ENCODE measurements at places on chromosomes 16 and 17.

GRCh38 chr17:72599891-72600290 is 479.1 kb downstream of the SOX9 start:
- no peak for DNase-seq

DNA sequence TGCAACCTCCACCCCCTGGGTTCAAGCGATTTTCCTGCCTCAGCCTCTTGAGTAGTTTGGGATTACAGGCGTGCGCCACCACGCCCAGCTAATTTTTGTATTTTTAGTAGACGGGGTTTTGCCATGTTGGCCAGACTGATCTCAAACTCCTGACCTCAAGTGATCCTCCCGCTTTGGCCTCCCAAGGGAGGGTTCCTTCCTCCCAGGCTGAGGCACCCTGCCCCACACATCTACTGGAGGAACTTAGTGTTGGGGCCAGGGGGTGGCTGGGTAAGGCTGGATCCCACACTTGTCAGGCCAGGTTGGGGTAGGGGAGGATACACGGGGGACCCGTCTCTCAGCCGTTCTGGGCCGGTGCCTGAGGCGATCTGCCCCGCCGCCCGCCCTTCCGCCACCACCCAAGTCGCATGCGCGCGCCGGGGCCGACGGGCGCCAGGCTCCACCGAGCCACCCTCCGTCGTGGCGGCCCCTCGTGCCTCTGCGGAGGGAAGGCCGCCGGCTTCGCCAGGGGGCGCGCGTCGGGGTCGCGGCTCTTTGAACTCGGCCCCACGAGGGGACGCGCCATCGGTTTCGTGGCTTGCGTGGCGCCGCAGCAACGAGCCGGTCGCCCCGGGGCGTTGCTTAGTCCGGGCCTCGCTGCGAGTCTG is 15.9 kb downstream of the GRB7 start:
- DNase-seq = peak; percentile 73

DNA sequence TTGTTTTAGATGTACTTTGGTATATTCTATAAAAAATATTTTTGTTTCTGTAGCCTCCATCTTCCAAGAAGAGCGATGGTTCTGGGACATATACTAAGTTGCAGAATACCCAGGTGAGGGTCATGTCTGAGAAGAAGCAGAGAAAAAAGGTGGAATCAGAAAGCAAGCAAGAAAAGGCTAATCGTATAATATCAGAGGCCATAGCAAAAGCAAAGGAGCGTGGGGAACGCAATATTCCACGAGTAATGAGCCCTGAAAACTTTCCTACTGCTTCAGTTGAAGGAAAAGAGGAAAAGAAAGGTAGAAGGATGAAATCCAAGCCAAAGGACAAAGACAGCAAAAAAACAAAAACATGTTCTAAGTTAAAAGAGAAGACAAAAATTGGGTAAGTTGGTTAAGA is 154.6 kb downstream of the CHD9 start:
- no peak for DNase-seq

GRCh38 chr16:55730115-55730514 is 74.3 kb downstream of the SLC6A2 start:
- no peak for DNase-seq

DNA sequence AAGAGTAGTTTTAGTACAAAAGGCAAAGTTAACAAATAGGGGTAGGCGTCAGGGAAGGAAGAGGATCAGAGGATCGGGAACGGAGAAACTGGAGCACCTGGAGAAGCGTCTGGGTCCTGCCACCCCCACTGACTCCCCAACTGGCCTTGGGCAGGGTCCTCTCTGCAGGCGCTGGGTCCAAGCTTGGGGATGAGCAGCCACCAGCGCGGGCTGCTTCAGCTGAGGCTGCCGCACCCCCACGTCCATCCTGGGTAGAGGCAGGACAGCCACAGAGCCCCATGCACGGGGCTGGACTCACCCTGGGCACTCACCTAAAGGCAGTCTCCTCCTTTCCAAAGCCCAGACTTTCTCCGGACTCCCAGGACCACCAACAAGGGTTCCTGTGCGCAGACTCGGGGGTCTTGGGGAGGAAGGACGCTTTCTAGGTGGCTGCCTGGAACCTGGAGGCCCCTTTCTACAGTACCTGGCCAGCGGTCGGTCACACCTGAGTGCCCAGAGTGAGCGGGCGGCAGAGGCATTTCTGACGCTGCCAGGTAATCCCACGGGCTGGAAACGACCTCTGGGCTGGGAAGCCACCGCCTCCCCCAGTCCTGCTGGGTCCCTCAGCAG is 1.1 kb downstream of the HS3ST6 start:
- DNase-seq = no peak

DNA sequence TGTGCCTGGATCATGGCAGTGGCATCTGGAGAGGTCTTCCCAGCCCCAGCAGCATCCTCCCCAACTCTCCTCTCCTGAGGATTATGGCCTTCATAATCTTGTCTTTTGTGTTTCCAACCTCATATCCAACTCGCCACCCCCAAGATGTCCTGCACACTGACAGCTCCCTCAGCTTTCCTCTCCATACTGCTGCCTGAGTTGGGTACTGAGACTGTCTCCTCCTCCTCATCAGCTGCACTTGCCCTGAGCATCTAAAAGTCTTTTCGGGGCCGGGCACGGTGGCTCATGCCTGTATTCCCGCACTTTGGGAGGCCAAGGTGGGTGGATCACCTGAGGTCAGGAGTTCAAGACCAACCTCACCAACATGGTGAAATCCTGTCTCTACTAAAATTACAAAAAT is 2.0 kb downstream of the CD300LB start:
- no peak for DNase-seq

DNA sequence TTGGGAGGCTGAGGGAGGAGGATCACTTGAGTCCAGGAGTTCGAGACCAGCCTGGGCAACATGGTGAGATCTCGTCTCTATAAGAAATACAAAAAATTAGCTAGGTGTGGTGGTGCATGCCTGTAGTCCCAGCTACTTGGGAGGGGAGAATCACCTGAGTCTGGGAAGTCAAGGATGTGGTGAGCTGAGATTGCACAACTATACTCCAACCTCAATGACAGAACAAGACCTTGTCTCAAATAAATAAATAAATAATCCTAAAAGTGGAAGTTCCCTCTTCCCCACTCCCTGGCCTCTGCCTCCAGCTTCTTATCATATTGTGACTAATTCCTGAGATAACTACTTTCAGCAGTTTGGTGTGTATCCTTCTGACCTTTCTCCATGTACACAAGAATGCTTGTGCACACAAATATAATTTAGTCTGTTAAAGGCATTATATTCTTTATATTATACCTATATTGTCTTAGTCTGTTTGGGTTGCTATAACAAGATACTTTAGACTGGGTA is 23.5 kb upstream of the DNAJA2 start:
- DNase-seq = no peak

GRCh38 chr17:70555723-70556122 is 386.4 kb downstream of the KCNJ2 start:
- no peak for DNase-seq

DNA sequence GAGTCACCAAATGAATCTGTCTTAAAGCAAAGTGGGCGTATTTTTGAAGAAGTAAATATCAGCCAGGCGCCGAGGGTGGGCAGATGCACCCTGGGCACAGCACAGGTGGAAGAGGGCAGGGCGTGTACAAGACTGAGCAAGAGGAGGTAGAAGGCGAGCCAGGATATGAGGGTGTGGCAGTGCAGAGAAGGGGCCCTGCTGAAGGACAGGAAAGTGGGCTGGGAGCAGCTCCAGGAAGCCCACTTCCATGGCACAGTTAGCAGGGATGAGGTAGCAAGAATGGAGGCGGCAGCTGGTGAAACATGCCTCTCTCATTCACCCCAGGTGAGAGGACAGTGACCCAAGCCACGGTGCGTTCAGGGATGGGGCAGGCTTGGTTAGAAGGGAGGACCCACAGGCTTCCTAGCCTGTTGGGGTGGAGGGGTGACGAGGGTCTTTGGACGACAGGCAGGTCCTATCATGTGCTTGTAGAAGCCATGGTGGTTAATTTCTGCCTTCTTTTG is 149.3 kb downstream of the CLEC16A start:
- no peak for DNase-seq

GRCh38 chr16:85145734-85146531 is 33.7 kb upstream of the CIBAR2 start:
- no peak for DNase-seq

- DNase-seq = no peak
Measured at GRCh38 chr17:19497624-19498023, 36.0 kb upstream of the SLC47A1 start.

- DNase-seq = no peak
Measured at GRCh38 chr17:38508570-38508950, 80.3 kb downstream of the ARHGAP23 start.

- DNase-seq = no peak
Measured at GRCh38 chr17:81693509-81694210, 9.5 kb upstream of the MRPL12 start.

- DNase-seq = no peak
Measured at GRCh38 chr16:87832741-87833502, 36.4 kb downstream of the SLC7A5 start.

- no peak for DNase-seq
Measured at GRCh38 chr17:49576917-49577649, 1.4 kb downstream of the NXPH3 start.

DNA sequence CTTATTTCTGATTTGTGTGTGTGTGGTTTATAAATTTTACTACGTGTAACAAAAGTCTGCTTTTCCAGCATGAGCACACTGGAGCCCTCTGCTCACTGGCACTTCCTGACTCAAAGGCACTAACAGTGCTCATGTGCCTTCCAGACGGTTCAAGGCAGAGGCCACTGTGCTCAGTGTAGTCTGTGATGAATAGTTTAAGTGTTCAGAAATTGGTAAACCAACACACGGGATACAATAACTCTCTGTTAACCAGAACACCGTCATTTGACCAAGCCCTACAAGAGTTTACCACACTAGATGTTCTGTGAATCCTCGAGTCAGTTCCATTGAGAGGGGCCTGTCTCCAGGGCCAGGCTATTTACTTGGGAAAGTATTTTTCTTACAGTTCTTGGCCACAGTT is 191.9 kb downstream of the MRTFB start:
- DNase-seq = no peak

DNA sequence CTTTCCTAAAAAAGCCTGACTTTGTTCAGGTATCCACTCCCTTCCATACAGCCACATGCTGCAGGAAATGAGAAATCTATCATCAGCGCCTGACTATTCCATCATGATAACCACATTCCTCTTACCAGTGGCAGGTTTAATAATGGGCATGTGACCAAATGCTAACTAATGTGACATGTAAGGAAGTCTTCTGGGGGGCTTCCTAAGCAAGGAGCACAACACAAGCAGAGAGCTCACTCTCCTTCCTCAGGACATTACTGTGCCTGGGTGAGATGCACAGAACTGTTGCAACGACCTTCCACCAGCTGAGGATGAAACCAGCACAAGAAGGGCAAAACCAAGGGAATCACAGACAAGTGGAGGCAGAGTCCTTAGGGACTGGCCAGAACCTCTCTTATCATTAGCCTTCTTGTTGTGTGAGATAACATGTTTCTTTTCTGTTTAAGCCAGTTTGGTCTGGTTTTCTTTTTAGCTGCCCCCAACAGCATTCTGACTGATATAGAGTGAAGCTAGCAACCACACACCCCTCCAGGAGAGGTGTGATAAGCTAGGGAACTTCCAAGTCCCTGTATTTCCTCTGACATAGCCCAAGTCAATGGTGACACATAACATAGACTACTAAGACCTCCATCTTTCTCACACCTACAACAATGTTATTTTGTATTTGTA is 16.9 kb downstream of the MYO1D start:
- DNase-seq = no peak

DNA sequence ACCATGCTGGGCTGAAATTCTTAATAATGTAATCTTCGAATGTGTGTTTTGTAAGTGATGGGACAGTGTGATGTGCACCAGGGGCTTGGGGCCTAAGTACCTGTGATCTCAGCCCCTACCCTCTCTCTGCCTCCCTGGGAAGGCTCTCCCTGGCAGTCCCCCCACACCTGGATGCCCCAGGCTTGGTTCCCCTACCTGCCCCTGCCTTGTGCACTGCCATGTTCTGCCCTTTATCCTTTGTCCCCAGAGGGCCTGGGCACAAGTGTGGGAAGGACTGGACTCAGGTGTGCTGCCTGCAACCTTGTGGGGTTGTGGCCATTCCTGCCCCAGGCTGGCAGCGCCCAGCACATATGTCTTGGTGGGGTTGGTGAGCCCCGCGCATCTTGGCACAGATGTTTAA is 55.4 kb upstream of the CREBBP start:
- DNase-seq = no peak

- DNase-seq = no peak
Measured at GRCh38 chr16:70638814-70639792, 7.3 kb upstream of the IL34 start.

- DNase-seq = no peak
Measured at GRCh38 chr17:46163316-46163715, 29.9 kb downstream of the KANSL1 start.

- peak; percentile 59 for DNase-seq
Measured at GRCh38 chr17:32998111-32998886, 6.7 kb downstream of the SPACA3 start.

- DNase-seq = no peak
Measured at GRCh38 chr16:65413861-65414260, 292.0 kb upstream of the CDH11 start.

DNA sequence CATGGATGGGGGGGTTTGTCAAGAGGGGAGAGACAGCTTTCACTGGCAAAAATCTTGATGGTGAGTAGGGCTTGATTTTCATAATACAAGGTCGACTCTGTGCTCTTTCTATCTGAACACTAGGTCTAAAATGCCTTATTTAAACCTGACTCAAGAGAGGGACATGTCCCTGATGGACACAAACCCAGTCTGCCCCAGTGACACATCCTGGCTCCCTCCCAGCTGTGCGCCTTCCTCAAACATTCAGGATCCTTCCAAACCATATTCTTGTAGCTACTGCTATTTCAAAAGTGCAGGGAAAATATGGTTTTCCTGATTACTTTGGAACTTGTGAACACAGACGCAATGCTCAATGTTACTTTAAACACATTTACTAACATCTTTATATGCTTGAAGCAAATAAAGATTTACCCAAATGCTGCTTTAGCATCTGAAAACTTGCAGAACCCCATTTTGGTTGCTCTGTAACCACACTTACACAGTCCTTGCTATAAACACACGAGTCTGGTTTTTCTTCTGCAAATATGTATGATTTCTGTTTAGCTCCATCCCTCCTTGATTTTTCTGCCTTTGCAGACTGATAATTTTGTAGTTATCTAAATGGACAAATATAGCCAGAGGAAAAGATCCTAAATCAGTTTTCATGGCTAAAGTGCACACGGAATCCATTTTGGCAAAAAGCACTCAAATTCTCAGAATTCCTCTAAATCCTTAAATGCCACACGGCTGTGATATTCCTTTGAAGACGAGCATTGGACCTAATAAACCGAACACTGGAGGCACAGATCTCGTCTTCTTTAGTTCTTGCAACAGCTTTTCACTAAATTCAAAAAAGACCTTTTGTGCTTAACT is 499.9 kb upstream of the ZFHX3 start:
- DNase-seq = no peak

- no peak for DNase-seq
Measured at GRCh38 chr17:50850640-50851039, 15.3 kb downstream of the WFIKKN2 start.
